Lower leg skin (tissue), 4 donors: ENCODE measurements at places on chromosomes 7 and 10. TPM values are rescaled to one million over a fixed set of nuclear protein-coding genes. Genes with fewer than 3 reads are reported as not detected.

DNA sequence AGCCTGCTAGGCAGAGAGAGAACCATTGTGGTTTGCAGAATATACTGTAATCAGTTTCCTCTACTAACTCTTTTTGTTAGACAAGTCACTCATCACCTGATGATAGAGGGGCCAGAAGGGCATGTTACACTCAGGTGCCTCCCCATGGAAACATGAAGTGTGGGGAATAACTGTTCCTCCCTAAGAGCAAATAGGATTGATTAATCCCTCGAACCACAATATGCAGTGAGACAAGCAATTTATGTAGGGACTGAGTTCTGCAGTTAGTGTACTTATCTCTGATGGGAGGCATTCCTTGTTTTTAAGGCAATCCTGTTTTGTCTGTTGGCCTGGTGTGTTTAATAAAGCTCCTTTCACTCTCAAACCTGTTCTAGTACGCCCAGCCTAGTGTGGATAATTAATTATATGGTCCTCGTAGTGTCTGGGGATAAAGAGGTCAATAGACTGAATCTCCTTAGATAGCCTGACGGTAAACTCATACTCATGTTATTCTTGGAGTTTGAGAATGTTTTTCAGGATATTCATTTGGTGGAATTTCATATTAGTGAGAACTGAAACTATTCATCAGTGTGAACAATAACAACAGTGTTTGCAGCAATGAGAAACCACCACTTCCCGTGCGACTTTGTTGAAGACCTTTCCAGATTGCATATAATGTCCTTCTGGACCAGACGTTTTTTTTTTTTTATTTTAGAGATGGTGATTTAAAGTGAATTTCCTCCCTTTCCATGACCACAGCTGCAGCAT is 344.8 kb upstream of the FZD8 start:
- DNase-seq: no peak

- no peak for DNase-seq
Observed at GRCh38 chr7:100575206-100575631, 1.5 kb upstream of the SAP25 start.

- no peak for DNase-seq
Observed at GRCh38 chr7:94029976-94030375, 25.8 kb upstream of the BET1 start.

GRCh38 chr10:46240684-46241565 is 45.9 kb upstream of the ANTXRL start:
- DNase-seq: peak; percentile 73

DNA sequence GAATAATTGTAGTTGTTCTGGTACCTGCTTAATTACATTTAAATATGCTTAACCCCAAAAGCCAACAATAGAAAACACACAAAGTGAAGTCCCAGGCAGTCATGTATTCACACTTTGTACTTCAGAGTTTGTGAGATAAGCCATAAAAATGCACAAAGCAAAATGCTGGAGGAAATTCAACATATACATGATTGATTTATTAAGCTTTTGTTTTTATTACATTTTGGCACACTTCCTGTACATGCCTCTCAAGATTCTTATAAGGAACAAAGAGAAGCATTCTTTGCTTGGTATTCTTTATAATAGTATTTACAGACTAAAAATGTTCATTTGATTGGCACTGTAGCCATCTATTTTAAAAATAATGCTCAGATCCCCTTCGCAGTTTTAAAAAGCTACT is 107.7 kb upstream of the ANK3 start:
- DNase-seq: no peak

GRCh38 chr7:41969561-41970105 is 266.7 kb upstream of the INHBA start:
- no peak for DNase-seq

DNA sequence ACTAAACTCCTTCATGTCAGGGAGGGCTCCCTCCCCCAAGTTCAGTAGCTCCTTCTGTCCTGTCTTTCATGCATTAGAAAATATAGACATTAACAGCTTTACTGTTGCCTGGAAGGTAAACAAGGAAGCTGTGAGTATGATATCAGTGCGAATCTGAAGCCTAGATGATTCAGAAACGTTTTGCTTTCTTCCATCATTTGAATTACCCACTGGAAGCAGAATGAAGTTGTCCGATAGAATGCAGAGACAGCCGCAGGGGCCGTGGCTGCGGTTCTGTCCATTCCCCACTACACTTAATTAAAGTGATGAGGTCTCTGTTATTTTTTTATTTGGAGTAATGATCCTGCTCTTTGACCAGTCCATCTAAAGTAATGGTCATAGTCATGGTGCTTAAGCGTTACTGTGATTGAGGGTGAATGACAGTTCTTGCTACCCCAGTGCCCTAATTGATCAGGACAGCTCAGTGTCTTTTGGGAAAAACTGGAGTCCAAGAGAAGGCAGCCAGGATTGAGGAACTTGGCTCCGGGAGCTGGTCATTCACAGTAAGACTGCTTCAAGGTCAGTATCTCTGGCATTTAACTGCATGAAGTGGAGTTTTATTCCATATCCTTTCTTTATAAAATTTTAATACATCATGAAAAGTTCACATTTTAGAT is 69.9 kb downstream of the PTPRE start:
- DNase-seq: no peak

DNA sequence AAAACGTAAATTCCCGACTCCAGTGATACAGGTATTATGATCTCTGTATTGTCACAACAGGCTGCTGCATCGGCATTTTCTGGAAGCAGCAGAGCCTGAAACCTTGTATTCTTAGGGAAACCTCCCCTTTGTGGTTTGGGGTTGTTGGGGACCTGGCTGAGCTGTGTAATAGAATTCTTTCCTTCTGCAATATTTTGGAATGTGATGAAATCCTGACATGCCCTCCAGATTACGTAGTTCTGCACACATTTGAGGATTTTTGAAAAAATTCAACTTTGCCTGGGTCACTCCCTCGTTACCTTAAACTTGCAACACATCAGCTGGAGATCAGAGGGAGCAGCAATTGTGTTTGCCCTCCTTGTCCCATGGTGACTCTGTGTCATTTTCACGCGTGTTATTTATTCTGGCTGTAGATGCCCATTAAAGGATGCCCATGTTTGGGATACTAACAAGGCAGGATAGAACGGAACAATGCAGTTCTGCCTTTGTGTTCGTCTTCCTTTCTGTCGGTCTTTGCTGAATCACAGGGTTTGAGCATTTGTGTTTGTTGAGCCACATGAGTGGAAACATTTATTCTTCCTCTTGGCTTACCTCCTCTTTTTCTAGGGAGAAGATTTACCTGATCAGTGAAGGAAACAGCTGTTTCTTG is 181.7 kb downstream of the TCF7L2 start:
- DNase-seq: no peak

DNA sequence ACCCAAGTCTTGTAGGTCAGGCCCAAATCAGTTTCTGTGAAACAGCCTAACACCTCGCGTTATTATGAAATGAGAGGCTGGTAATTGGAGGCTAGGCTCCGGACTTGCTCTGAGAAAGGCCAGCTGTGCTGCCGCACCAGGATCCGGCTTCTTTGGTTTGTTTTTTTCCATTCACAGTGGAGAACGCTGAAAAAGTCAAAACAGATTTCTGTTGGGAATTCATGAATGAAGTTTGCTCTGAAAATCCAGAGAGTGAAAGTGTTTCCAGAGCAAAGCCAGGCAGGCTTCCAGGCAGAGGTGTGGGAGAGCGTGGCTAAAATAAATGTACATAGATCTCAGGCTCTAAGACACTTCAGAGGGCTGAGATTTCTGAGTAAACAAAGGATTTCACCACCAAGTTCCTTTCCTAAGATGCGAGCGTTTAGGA is 240.1 kb downstream of the TRIL start:
- DNase-seq: no peak

DNA sequence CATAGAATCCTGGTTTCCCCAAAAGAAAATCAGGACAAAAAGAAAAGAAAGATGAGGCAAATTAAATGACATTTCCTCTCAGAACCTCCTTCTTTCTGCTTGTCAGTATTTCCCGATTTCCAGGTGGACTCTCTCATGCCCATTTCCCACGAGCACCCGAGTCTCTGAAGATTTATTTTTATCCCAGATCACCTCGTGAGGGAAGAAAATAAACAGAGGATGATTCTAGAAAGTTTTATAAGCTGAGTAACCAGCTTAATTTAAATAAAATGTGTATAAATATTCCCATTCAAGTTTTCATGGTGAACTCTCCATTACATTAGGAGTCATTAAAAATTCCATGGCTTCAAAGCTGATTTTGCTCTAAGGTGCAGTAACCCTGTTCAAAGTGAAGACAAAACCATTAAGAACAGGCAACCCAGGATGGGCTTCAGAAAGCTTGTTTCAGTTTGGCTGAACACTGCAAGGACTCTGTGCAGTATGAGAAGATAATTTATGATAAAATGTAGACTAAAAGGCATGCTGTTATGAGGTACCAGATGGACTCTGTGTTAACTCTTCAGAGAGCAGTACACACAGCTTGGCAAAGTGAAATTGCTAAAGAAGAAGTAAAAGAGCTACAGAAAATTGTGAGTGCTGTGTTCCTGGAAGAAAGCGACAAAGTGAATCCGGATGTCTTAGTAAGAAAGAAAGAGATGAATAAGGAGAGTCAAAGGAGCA is 521.3 kb upstream of the LRRN3 start:
- DNase-seq: no peak

GRCh38 chr7:3175285-3175902 is 125.7 kb upstream of the SDK1 start:
- no peak for DNase-seq

- no peak for DNase-seq
Observed at GRCh38 chr10:31975157-31975765, 46.6 kb upstream of the ARHGAP12 start.

DNA sequence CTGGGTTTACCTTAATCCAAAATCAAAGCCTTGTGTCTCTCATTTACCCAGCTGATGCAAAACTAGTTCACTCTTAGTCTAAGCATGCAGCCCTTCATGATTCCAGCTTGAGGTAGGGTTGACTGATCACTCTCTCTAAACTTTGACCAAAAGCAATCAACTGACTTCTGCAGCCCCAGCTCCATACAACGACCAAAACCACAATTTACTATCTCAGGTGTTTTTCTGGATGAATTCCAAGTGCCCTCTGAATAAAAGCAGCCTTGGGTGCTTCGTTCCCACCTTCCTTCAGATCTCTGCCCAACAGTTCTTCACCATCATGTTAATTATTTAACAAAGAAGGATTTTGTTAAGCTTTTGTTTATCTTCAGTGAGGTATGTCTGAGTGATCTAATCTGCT is 62.6 kb downstream of the CCDC6 start:
- DNase-seq: no peak

DNA sequence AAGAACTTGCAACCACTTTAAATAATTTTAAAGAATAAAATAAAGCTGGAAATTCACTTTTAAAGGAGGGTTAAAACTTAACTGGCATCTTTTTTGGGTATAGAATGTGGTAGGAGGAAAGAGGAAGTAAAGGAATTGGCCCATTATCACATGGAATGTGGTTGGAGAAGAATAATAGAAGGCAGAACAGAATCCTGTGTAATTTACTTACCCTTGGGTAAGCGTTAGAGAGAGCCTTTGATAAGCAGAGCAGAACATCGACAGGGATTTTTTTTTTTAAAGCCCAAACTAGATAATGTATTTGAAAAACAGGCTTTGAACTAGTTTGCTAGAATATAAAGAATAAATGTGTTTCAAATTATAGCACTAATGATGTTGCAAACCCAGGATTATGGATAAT is 199.8 kb upstream of the KIAA1217 start:
- DNase-seq: no peak

GRCh38 chr7:66729274-66729673 is 11.3 kb upstream of the RABGEF1 start:
- no peak for DNase-seq

DNA sequence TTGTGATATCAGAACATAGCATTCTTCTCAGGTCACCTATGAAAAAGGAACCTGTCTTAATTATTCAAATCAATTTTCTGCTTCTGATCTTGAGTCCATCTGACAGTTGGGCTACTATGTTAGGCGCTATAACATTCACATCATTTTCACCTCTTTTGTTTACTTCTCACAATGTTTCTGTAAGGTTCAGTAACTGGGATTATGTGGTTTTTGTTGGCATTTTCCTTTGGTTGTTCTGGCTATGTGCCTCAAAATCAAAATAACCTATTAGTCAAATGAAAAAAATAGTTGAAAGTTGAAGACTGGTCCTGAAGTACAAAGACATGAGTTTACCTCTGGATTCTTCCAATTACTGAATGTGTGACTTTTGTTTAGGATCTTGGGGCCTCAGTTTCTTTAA is 221.3 kb upstream of the SMIM30 start:
- DNase-seq: no peak

DNA sequence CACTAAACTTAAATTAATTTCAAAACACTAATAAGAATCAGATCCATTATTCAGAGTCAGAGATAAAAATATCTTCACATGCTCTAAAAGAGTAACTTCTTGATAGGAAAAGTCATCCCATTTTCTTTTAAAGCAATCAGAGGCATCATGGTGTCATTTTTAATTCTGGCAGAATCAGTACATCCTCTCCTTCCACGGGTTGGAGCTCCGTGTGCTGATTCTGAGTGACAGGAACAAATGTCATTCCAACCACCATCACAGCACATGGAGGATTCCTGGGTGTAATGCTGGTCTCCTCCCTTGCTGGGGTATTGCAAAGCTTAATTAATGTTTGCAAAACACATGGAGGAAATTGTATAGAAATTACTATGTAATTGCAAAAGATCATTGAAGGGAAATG is 114.5 kb upstream of the IMMP2L start:
- DNase-seq: no peak

- no peak for DNase-seq
Observed at GRCh38 chr10:938941-939678, 7.6 kb upstream of the LARP4B start.

GRCh38 chr7:42661312-42661711 is 250.6 kb downstream of the C7orf25 start:
- no peak for DNase-seq

- DNase-seq: no peak
Observed at GRCh38 chr7:28081016-28081415, 99.6 kb downstream of the JAZF1 start.

GRCh38 chr7:76315364-76315763 is 12.9 kb downstream of the HSPB1 start:
- no peak for DNase-seq

- no peak for DNase-seq
Observed at GRCh38 chr7:86793136-86793535, 149.4 kb downstream of the GRM3 start.

Gene NAPEPLD
- total RNA-seq: 8.4 TPM

Gene CYREN
- 33.1 TPM for total RNA-seq

Gene CCDC7
- total RNA-seq: 12.5 TPM

Gene NRP1
- total RNA-seq: 15.1 TPM

Gene MYPN
- total RNA-seq: not detected

Gene OPN4
- total RNA-seq: 0.80 TPM

Gene OPN1SW
- total RNA-seq: not detected

Gene GPR37
- total RNA-seq: 4.5 TPM

Gene NRAP
- 0.13 TPM for total RNA-seq
